ENCODE measurements at places on chromosomes 3 and 15.

DNA sequence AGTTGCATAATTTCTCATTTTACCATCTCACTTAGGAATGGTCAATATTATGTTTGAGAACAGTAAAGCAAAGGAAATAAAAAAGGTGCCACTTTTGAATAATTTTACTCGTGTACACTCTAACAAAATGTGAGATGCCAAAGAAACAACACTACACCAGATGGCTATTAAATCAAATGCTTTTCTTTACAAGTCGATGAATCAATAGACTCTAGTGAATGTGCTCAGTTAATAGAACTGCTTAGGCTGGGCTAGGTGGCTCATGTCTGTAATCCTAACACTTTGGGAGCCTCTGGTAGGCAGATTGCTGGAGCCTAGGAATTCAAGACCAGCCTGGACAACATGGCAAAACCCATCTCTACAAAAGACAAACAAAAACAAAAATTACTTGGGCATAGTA, 87.9 kb downstream of the ZNF609 start:
- peaks cover 5% of the 10 kb centered on the region for H3K4me1 ChIP-seq
- no peak for DNase-seq
- no peaks in the 10 kb centered on the region for H3K36me3 ChIP-seq

GRCh38 chr3:110576960-110577359, 494.7 kb upstream of the NECTIN3 start:
- no peak for DNase-seq
- no peaks in the 10 kb centered on the region for H3K27me3 ChIP-seq
- no peaks in the 10 kb centered on the region for H3K4me1 ChIP-seq
- H3K27ac ChIP-seq, result no peak overlapping the region
- H3K4me3 ChIP-seq, result no peak overlapping the region

GRCh38 chr3:73056014-73056844, 5.2 kb upstream of the EBLN2 start:
- no peak overlapping the region for H3K4me3 ChIP-seq
- H3K36me3 ChIP-seq, result no peaks in the 10 kb centered on the region
- no peaks in the 10 kb centered on the region for H3K27me3 ChIP-seq
- DNase-seq, result no peak
- H3K27ac ChIP-seq, result peak overlapping the region; percentile 41

GRCh38 chr3:143396790-143397189, 277.2 kb downstream of the CHST2 start:
- no peak overlapping the region for H3K4me3 ChIP-seq
- H3K36me3 ChIP-seq, result no peaks in the 10 kb centered on the region
- no peak for DNase-seq
- H3K27ac ChIP-seq, result no peak overlapping the region
- no peaks in the 10 kb centered on the region for H3K4me1 ChIP-seq
- no peaks in the 10 kb centered on the region for H3K27me3 ChIP-seq

DNA sequence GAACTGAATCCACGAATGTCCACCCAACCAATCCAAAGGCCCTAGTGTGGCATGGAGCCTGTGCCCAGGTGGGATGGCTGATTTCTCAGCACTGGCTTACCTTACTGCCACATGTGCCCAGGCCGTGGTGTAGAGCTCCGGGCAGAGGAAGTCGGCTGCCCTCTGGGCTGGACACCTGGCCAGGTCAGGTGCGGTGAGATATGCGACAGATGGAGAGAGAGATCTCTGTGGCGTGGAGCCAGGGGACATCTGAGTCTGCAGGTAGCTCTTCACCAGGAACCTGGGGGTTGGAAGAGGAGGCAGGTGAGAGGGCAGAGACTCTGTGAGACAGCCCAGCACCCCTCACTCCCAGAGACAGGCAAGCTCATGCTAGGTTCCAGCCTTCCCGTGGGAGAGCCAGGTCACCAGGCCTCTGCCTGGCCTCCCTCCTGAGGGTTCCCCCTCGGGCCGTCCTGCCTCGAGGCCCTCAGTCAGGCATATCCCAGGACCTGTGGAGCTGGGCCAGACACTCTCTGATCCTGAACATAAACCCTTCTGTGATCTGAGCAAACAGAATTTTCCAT, 12.6 kb downstream of the ACOX2 start:
- peaks cover 4% of the 10 kb centered on the region for H3K27me3 ChIP-seq
- H3K36me3 ChIP-seq, result peaks cover 2% of the 10 kb centered on the region
- no peak for DNase-seq
- no peaks in the 10 kb centered on the region for H3K4me1 ChIP-seq
- H3K4me3 ChIP-seq, result no peak overlapping the region

DNA sequence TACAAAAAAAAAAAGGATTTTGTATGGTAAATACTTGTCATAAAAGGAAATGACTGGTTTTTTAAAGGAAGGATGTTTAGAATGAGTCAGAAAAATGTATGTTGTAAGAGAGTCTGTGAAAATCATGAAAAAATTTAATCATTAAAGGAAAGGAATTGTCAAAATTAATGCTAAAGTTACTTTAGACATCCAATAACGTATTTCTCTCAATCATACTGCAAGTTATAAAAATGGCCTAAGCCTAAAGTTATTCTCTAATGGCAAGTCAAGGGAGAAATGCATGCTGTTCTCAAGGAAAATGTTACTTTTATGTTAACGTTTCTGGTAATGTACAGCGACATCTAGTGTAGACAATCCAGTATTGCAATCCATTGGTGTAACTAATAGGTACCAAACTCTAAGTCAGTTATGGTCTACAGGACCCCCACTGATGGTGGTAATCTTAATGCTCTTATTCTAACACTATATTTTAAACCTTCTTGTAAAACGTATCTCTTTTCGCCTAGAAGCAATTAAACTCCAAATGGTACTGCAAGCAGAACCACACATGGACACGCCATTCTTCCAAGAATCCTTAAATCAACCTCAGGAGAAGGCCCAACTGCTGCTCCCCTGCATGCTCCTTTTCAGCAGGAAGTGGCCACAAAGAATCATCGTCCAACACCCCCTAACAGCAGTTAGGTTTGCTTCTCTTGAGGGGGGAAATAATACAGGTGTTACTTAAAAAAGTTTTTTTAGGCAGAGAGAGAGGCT, 35.2 kb downstream of the NCEH1 start:
- H3K36me3 ChIP-seq, result no peaks in the 10 kb centered on the region
- no peak for DNase-seq
- H3K27me3 ChIP-seq, result no peaks in the 10 kb centered on the region
- no peak overlapping the region for H3K27ac ChIP-seq
- H3K4me3 ChIP-seq, result no peak overlapping the region

Measured in T-cell (primary cell).